ENCODE measurements at places on chromosomes 6 and 20. TPM values are rescaled to one million over a fixed set of nuclear protein-coding genes. Genes with fewer than 3 reads are reported as not detected.

Gene FNDC11
- 1.3 TPM for total RNA-seq

Gene LY6G5B
- 21.2 TPM for total RNA-seq

Gene SFTA2
- not detected for total RNA-seq

Gene SLC26A8
- not detected for total RNA-seq

Gene BEND6
- total RNA-seq = 8.0 TPM

Gene TMEM63B
- 54.1 TPM for total RNA-seq

Gene LTA
- 0.72 TPM for total RNA-seq

Gene VSX1
- total RNA-seq = 0.21 TPM

All from Panc1 (cell line).